Sigmoid colon (tissue), 7 donors: ENCODE measurements at places on chromosomes 5 and 9. TPM values are rescaled to one million over a fixed set of nuclear protein-coding genes. Genes with fewer than 3 reads are reported as not detected.
A peak's percentile ranks its signal among the peaks of the same experiment; 100 is the strongest.

DNA sequence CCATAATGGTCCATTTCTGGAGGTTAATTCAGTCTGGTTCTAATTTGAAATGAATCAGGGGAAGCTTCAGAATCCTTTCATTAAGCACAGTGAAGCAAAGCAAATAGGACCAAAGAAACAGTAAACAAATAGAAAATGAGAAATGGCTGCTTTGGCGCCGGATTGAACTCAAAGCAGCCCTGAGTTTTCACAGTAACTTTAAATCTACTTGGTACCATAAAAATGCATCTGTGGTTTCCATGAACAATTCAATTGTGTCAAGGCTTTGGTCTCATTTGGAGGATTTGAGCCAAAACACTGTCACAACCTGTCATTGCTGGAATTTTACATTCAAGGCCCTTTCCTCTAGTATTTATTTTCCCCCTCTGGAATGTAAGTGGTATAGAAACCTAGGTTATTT lies 25.9 kb upstream of the DAPK1 start:
- no peaks in the 10 kb centered on the region for H3K36me3 ChIP-seq
- no peak overlapping the region for H3K4me3 ChIP-seq
- no peaks in the 10 kb centered on the region for H3K4me1 ChIP-seq
- DNase-seq: no peak

- DNase-seq: no peak
- no peak overlapping the region for H3K4me3 ChIP-seq
- H3K27ac ChIP-seq: no peak overlapping the region
- H3K4me1 ChIP-seq: no peaks in the 10 kb centered on the region
Observed at GRCh38 chr5:57164124-57164523, 9.7 kb upstream of the GPBP1 start.

DNA sequence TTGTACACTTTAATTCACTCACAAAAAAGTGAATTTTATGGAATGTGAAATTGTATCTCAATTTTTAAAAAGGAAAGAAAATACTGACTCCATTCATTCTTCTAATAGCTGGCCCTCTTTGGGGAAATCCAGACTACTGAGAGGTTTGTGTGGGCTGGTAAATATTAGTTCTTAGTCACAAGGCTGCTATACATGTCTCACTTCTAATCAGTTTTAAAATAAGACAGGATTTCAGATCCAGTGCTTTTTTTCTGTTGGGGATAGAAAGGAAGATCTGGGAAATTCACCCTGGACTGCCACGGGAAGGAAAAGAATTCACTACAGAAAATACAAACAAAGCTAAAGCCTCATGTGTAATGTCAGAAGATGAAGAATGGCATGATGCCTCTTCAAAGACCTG lies 32.7 kb upstream of the ADAMTSL1 start:
- peaks cover 23% of the 10 kb centered on the region for H3K4me1 ChIP-seq
- DNase-seq: no peak
- H3K27ac ChIP-seq: no peak overlapping the region
- H3K36me3 ChIP-seq: no peaks in the 10 kb centered on the region

DNA sequence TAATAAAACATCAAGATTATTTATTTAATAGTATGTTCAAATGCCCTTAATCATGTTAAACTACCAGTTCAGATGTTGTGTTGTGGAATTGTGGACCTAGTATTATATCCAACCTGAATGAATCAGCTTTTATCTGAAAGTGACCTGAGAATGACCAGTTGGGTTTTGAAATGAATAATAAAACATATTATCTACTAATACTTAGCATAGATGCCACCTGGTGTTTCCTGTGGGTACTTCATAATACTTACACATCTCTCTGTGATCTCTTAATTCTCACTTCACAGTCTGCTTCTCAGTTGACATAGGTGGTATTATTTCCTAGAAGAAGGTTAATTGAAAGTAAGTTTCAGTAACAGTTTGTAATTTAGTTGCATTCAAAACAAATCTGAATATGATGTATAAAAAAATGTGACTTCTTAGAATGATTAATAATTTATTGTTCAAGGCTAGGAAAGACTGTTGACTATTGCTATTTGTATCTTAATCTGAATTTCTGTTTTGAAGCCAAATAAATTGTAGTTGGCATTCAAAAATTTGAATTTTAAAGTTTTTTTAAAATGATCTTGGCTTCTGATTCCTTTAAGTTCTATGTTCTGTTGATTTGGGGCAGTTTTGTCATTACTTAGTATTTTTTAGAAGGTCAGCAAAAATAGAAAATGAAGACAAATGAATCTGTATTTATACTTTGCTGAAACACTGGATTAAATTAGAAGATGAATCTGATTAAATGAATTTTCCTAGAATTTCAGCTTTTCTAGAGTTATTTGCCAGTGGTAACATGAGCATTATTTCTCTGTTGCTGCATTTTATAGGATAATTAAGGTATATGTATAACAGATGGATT lies 48.2 kb downstream of the KIF2A start:
- no peaks in the 10 kb centered on the region for H3K4me1 ChIP-seq
- no peaks in the 10 kb centered on the region for H3K27me3 ChIP-seq
- no peak overlapping the region for H3K4me3 ChIP-seq
- no peak overlapping the region for H3K27ac ChIP-seq
- no peaks in the 10 kb centered on the region for H3K36me3 ChIP-seq
- no peak for DNase-seq

GRCh38 chr9:1267581-1267980 lies 217.4 kb downstream of the DMRT2 start:
- H3K27ac ChIP-seq: no peak overlapping the region
- DNase-seq: no peak
- H3K36me3 ChIP-seq: no peaks in the 10 kb centered on the region
- no peak overlapping the region for H3K4me3 ChIP-seq

DNA sequence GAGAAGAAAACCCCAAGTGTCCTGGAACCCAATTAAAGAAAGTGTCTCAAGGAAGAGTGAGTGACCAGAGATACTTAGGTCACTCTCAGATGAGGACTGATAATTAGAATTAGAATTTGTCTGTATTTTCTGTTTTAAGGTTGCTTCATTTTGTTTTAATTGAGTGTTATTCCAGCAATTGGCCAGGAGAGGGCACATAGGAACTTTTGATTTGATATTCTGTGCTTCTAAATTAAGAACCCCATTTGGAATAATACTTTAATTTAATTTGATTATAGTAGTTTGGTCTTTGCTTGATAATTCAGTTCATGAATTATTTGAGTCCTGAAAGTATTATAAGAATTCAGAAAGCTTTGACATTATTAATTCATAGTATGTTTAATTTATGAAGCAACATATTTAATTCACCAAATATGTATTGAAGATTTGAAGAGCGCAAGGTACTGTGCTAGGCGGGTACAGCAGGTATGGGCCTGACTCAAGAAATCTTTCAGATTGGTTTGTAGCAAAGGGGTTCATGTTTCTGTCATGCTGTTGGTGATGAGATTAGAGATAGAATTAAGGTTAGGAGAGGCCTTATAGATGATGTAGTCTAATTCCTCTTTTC lies 4.9 kb downstream of the MRPL22 start:
- DNase-seq: no peak
- no peak overlapping the region for H3K4me3 ChIP-seq
- H3K36me3 ChIP-seq: no peaks in the 10 kb centered on the region
- H3K4me1 ChIP-seq: peaks cover 22% of the 10 kb centered on the region
- no peaks in the 10 kb centered on the region for H3K27me3 ChIP-seq
- no peak overlapping the region for H3K27ac ChIP-seq

DNA sequence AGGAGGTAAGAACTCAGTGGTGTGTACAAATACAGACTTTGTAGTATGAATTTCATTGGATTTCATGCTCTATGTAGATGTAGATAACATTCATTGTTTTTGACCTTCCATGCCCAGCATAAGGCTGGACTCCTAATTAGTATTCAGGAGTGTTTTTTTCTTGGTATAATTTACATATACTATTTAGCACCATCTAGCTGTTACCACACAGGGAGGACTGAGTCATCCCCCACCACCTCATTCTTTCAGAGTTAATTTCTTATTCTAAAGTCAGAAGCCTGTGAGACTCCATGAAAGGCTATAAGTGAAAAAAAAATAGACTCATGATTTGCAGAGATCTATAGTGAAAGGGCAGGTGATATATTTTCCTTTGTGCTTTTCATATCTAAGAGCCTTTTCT lies 555.0 kb downstream of the PRR16 start:
- no peak for DNase-seq
- H3K4me1 ChIP-seq: no peaks in the 10 kb centered on the region
- no peak overlapping the region for H3K27ac ChIP-seq

DNA sequence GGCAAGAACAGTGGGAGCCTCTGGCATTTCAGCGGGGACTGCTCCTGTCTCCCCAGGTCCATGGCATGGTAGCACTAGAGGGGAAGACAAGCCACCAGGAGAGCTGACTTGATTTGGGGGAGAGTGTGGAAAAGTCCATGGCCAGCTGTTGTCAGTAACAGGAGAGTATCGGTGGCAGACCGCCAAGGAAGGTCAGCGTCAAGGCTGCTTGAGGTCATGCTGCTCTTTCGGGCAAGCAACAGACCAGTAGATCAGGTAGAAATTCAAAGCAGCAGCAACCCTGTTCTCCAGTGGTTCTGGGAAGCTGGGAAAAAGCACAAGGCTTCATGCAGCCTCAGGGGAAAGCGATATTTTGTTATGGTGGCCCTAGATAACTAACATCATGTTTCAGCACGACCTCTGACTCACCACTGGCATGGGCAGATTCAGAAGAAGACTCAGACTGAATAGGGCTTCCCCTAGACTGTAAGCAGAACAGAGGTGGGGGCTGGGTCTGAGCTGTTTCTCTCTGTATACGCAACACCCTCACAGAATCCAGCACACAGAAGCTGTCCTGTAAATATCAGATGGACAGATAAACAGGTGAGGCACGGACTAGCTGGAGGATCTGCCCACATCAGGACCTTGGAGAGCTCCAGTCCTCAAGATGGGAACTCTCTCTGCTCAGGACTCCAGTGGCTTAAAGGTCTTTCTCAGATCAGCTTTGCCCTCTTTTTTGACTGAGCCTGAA lies 35.2 kb upstream of the PLEKHG4B start:
- no peak overlapping the region for H3K27ac ChIP-seq
- no peak for DNase-seq
- peaks cover 45% of the 10 kb centered on the region for H3K27me3 ChIP-seq
- no peak overlapping the region for H3K4me3 ChIP-seq
- peaks cover 19% of the 10 kb centered on the region for H3K4me1 ChIP-seq

- DNase-seq: no peak
- no peaks in the 10 kb centered on the region for H3K27me3 ChIP-seq
- H3K27ac ChIP-seq: peak overlapping the region; percentile 30
- H3K36me3 ChIP-seq: no peaks in the 10 kb centered on the region
- peaks cover 23% of the 10 kb centered on the region for H3K4me1 ChIP-seq
Observed at GRCh38 chr5:116453988-116454411, 120.6 kb downstream of the SEMA6A start.

GRCh38 chr5:74639807-74640449 lies 600 bp downstream of the ENC1 start:
- peak; percentile 72 for DNase-seq
- H3K4me3 ChIP-seq: peak overlapping the region; percentile 52
- H3K36me3 ChIP-seq: no peaks in the 10 kb centered on the region

Gene GABRA1
- total RNA-seq: not detected

DNA sequence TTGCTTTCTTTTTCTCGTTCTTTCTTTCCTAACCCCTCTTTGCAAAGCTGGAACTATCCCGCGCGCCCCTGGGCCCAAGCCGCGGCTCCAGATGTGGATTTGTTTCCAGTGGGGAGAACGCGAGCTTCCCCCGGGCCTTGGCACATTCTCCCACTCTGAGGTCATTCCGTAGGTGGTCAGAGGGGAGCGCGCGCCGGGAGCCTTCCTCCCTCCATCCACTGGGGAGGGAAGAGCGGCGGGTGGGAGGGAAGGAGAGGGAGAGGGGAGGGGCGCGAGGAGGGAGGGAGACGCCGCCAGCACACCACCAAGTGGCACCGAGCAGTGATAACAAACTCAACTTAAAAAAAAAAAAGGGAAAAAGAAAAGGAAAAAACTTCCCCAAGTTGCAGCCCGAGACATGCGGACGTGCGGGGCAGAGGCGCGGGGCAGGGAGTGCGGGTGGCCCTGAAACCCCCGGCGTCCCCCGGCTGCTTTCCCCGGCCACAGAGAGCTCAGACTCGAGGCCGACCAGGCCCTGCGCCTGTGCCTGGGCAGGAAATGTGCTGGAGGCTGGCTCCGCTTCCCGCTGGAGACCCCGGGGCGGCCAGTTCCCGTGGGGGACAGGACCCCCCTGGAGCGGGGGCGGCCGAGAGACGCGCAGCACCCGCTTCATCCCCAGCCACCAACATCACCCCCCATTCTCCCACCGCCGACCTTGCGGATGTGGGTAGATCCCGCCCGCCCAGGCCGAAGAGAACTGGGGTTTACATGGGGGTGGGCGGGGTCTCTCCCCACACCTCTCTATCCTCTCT lies 3.1 kb downstream of the IER5L start:
- no peaks in the 10 kb centered on the region for H3K36me3 ChIP-seq
- peak overlapping the region; percentile 98 for H3K27ac ChIP-seq
- H3K27me3 ChIP-seq: no peaks in the 10 kb centered on the region
- peak overlapping the region; percentile 80 for H3K4me3 ChIP-seq
- peak; percentile 96 for DNase-seq
- H3K4me1 ChIP-seq: peaks cover 20% of the 10 kb centered on the region

DNA sequence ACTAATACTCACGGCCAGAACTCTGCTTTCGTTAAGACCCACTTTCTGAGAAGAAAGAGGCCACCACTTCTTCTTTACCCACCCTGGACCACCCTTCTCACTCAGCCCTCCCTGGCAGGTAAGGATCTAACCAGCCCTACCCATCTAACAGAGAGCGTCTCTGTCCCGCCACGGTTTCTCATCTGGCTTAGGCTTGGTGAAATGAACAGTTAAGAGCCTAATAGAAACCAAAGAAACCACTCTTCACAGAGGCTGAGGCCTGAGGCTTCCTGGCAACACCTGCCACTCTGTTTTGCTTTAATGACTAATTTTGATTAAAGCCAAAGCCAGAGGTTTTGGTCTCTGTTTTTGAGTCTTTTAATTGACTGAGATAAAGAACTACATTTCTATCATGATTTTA lies 354.1 kb upstream of the SLC30A5 start:
- DNase-seq: no peak
- H3K27me3 ChIP-seq: no peaks in the 10 kb centered on the region
- H3K4me3 ChIP-seq: no peak overlapping the region
- H3K4me1 ChIP-seq: no peaks in the 10 kb centered on the region
- H3K36me3 ChIP-seq: no peaks in the 10 kb centered on the region

Gene SPATA9
- total RNA-seq: not detected
